T1000 (cell line): ENCODE measurements at places on chromosomes 4 and X.

DNA sequence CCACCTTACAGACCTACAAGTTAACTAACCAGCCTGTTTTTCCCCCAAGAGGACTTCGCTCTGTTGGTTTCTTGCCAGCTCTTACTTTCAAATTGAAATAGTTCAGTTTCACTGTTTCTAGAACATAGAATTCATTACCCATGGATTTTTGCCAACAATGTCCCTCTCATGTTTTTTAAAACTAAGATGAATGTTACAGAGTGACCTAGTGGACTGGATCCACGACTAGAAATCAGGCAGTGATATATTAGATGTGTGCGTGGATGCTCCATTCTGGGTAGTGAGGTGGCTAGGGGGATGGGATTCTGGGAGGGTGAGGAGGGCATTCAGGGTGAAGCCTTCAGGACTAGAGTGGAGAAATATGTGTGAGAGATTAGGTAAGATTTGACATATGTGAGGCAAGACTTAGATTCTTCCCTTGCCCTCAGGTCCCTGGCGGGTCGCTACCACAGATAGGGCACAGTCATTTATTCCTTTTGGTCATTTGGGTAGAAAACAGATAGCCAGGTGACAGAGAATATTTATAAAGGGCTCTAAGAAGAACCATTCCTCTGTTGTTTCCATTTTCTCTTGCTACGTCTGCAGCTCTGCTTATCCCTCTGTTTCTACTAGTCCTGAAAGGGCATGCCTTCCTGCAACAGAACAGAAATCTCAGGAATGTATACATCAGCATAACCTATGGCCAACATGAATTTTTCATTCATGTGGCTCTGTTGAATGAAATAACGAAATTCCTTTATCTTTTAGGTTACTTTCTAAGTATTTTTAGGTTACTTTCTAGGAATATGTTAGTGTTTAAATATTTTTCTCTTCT, 15.4 kb upstream of the JADE1 start:
- DNase-seq = no peak

- no peak for DNase-seq
Observed at GRCh38 chr4:18686338-18687037, 664.9 kb upstream of the LCORL start.

- DNase-seq = no peak
Observed at GRCh38 chr4:25883565-25883964, 20.8 kb upstream of the SEL1L3 start.

GRCh38 chr4:37591349-37591748, 94.8 kb downstream of the RELL1 start:
- no peak for DNase-seq
